ENCODE measurements at places on chromosomes 7 and 10.

GRCh38 chr7:1913466-1914282 is 243.6 kb downstream of the ELFN1 start:
- DNase-seq, result no peak

- DNase-seq, result peak; percentile 70
Observed at GRCh38 chr7:107996072-107996882, 6.7 kb downstream of the LAMB1 start.

GRCh38 chr7:77570330-77571011 is 33.4 kb downstream of the PTPN12 start:
- DNase-seq, result peak; percentile 33

DNA sequence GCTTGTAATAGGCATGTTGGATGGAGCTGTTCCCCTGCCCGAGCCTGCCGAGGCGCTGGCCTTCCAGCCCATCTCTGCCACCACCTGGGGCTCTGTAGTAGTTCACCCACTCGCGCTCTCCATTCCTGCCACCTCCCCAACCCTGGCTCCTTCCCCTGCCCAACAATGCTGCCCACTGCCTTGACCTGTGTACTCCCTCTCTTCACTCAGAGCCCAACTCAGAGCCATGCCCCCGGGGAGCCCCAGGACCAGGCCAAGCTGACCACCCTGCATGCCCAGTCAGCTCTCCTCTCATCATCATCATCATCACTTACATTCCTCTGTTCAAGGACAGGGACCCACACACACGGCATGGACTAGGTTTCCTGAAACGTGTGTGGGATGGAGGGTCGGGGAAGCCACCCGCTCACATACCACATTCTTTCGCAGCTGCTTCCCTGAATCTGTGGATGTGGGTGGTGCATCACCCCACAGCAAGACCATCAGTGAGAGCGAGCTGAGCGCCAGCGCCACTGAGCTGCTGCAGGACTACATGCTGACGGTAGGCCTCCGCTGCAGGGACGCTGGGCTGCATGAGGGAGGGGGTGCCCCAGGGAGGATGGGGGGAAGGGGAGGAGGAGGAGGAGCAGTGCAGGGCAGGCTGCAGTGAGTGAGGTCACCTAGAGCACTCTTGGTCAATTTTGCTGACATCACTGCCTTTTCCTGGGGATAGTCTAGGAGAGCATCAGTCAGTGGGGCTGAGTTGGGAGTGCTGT is 15.6 kb downstream of the NACAD start:
- DNase-seq, result no peak

DNA sequence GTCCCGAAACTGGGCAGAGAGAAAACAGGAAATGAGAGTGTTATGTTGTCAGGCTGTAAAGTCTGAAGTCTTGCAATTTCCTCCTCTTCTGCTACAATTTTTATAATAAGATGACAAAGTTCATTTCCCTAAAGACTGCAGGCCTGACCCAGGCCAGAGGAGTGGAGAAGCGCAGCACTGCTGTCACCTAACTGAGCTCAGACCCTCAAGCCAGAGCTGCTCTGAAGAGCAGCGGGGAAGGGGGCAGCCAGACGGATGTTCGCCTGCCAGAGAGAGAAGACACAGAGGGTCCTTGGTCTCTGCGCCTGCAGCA is 12.6 kb upstream of the AOAH start:
- DNase-seq, result no peak

GRCh38 chr7:51071427-51071826 is 245.2 kb downstream of the COBL start:
- DNase-seq, result no peak

DNA sequence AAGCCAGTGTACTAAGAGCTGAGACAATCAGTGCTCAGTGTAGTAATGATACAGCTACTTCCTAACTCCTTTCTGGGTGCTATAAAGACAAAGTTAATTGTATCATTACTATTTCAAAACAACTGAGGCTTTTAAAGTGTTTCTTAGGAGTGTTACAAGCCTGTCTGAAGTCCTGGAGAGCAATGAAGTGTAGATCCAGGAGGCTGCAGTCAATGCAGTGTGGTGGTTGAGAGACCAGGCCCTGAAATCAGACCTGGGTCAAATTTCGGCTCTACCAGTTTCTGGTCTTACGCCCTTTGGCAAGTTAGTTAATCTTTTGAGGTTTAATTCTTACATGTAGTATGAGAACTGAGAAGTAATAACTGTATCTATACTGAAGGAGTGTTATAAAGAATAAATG is 387.0 kb downstream of the SDK1 start:
- DNase-seq, result no peak

- DNase-seq, result peak; percentile 84
Observed at GRCh38 chr10:60148266-60148840, 241.3 kb downstream of the ANK3 start.

- DNase-seq, result no peak
Observed at GRCh38 chr7:154679379-154680053, 323.4 kb downstream of the PAXIP1 start.

GRCh38 chr10:119254335-119254734 is 47.0 kb downstream of the GRK5 start:
- no peak for DNase-seq

GRCh38 chr7:107712025-107712424 is 31.9 kb upstream of the CBLL1 start:
- DNase-seq, result no peak

- DNase-seq, result peak; percentile 82
Observed at GRCh38 chr10:92567952-92568600, 5.8 kb downstream of the IDE start.

DNA sequence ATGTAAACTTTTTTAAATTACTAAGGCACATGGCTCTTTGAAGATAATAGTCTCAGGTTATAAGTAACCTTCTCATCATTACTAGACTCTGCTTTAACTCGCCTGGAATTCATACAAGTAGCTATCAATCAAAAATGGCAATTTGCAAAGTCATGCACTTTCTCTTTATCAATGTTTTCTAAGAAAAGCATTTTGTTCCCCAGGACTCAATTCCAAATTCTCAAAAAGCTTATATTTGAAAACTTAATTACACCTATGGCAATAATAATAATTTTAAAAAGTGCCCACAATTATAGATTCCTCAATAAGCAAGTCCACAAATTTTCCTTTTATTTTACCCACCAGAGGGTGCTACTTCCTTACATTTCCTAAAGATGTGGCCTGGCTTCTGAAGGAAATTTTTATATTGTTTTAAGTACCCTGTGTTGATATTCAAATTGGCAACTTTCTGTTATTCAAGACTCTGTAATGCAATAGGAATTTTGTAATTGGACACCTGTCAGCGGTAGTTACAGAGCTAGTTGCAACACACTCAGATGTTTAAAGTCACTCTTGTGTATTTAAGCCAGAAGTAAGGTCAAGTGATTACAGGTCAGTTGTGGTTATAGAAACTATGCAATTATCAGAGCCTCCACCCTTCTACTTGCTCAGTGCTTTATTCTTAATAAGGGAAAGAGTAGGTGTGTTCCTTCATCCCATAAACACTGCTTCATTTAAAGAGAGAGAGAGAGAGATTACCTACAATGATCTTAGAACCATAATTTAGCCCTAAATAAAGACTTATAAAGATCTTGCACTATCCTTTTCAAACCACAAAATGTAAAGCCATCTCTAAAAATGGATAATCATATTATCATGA is 47.1 kb upstream of the HYAL4 start:
- DNase-seq, result peak; percentile 99

- no peak for DNase-seq
Observed at GRCh38 chr7:2196381-2197378, 36.1 kb downstream of the MAD1L1 start.

- DNase-seq, result no peak
Observed at GRCh38 chr10:24701447-24701846, 22.2 kb downstream of the ARHGAP21 start.

DNA sequence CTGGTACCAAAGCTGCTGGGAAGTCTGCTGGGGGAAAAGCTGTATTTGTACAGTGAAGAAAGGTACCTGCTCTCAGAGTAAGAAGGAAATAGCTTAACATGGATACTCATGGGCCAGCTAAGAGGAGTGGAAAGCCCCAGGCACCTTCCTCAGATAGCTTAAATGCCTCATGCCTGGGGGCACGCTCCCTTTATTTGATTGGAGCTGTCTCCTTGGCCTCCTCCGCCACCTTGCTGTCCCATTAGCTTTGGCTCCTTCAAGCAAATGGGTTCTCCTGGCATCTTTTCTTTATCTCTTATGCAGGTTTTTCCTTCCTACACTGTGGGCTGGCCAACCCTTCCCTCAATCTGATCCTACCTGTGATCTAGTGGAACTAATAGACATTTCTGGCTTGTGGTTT is 318.5 kb downstream of the SH2D4B start:
- no peak for DNase-seq

GRCh38 chr10:11097686-11098085 is 80.0 kb downstream of the CELF2 start:
- DNase-seq, result no peak

GRCh38 chr10:122665329-122665860 is 34.3 kb downstream of the C10orf120 start:
- no peak for DNase-seq

DNA sequence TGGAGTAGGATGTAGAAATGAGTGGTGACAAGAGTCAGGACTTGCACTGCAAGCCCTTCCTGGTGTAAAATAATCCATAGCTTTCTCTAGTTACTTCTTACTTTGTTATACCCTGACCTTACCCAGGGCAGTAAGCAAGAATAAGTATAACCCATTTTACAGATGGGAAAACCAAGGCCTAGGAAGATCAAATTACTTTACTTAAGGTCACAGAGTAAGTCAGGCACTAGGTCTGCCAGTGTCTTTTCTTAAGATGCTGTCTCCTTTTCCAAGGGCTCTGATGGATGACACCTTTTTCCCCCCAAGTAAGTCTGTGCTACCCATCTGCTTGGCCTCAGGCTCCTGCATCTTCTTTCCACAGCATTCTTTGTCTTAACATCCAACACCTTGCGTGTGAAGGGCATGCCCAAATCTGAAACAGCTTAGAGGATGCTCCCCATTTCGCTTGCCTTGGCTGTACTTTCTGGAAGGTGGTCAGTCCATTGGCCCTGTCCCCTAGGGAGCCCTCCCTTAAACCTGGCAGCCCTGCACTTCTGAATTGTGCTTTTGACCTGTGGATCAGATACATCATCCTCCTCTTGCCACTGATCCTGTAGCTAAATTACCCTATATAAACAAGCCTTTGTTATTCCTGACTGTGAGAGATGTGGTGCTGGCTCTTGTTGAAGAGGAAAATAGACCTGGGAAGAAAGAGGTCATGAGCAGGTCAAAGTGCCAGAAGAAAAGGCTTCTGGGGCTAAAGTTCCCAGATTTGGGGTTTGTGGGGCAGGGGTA is 168.6 kb downstream of the LRMDA start:
- no peak for DNase-seq

- no peak for DNase-seq
Observed at GRCh38 chr7:55066524-55066923, 47.7 kb downstream of the EGFR start.

GRCh38 chr10:128627811-128628210 is 501.6 kb upstream of the MKI67 start:
- DNase-seq, result no peak

- no peak for DNase-seq
Observed at GRCh38 chr7:115618676-115619075, 411.9 kb downstream of the TFEC start.

- DNase-seq, result no peak
Observed at GRCh38 chr10:106520698-106521097, 643.8 kb downstream of the SORCS1 start.

- DNase-seq, result no peak
Observed at GRCh38 chr10:80321183-80321582, 31.7 kb upstream of the MAT1A start.

DNA sequence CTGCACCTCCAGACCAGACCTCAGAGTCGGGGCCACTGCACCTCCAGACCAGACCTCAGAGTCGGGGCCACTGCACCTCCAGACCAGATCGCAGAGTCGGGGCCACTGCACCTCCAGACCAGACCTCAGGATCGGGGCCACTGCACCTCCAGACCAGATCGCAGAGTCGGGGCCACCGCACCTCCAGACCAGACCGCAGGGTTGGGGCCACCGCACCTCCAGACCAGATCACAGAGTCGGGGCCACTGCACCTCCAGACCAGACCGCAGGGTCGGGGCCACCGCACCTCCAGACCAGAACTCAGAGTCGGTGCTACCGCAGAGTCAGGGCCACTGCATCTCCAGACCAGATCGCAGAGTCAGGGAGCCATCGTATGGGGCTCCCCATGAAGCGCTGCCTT is 105.9 kb downstream of the ACTR3B start:
- DNase-seq, result no peak

DNA sequence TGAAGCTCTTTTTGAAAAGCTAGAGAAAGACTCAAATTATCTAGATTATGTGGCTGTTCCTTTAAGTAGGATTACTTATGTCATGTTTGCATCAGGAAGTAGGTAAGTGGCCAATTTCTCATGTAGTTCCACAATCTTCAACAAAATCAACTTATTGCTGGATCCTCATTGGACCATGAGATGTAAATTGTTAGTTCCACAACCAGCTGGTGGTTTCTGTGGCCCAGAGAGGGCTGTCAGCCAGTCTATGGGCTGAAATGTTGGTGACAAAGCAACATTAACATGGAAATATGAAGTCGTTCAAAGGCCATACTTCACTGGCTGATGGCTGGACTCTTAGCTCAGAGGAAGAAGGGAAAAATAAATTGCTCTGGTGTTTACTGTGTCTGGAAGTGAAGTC is 157.9 kb downstream of the PLXDC2 start:
- DNase-seq, result no peak

GRCh38 chr10:94146313-94146712 is 152.6 kb downstream of the PLCE1 start:
- no peak for DNase-seq

DNA sequence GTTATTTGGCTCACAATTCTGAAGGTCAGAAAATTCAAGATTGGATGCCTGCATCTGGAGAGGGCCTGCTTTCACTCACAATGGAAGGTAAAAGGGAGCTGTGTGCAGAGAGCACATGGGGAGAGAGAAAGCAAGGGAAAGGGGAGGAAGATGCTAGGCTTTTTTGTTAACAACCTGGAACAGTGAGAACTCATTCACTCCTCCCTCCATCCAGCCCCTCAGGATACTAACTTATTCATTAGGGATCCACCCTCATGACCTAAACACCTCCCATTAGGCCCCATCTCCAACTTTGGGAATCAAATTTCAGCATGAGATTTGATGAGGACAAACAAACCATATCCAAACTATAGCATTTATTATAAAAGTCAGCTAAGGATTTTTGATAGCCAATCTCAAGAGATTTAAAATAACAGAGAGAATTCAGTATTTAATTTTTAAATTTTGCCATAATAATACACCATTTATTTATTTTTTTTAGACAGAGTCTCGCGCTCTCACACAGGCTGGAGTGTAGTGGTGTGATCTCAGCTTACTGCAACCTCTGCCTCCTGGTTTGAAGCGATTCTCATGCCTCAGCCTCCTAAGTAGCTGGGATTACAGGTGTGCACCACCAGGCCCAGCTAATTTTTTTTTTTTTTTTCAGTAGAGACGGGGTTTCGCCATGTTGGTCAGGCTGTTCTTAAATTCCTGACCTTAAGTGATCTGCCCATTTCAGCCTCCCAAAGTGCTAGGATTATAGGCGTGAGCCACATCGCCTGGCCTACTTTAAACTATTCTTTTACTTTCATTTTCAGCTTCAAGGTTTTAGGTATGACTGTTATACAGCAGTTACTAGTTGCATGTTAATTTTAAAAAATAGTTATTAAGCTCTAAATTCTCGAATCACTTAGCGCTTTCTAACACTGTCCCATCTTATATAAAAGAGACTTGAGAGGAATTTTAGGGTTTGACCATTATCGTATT is 20.3 kb upstream of the ETV1 start:
- no peak for DNase-seq
